ENCODE measurements at places on chromosomes 5 and 9.

GRCh38 chr9:127380479-127380878 is 16.5 kb upstream of the SLC2A8 start:
- DNase-seq = no peak

- no peak for DNase-seq
Measured at GRCh38 chr9:17928228-17928627, 349.4 kb downstream of the SH3GL2 start.

- no peak for DNase-seq
Measured at GRCh38 chr5:66338828-66339227, 194.7 kb downstream of the SREK1 start.

- DNase-seq = no peak
Measured at GRCh38 chr5:146860213-146860893, 18.2 kb downstream of the PPP2R2B start.

DNA sequence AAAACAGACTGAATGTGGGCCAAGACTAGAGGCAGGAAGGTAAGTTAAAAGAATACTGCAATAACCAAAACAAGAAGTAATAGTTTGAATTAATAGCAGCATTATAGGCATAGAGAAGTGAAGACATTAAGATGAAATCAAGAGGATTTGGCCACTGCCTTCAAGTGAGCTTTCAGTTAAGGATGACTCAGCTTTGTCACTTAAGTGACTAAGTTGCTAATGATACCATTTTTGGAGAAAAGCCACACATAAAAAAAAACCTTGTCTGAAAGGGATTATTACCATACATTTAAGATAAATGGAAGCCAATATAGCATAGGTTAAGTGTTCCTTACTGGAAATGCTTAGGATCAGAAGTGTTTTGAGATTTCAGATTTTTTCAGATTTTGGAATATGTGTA is 57.0 kb downstream of the ECPAS start:
- no peak for DNase-seq

GRCh38 chr9:92476962-92477361 is 5.3 kb downstream of the ASPN start:
- no peak for DNase-seq

DNA sequence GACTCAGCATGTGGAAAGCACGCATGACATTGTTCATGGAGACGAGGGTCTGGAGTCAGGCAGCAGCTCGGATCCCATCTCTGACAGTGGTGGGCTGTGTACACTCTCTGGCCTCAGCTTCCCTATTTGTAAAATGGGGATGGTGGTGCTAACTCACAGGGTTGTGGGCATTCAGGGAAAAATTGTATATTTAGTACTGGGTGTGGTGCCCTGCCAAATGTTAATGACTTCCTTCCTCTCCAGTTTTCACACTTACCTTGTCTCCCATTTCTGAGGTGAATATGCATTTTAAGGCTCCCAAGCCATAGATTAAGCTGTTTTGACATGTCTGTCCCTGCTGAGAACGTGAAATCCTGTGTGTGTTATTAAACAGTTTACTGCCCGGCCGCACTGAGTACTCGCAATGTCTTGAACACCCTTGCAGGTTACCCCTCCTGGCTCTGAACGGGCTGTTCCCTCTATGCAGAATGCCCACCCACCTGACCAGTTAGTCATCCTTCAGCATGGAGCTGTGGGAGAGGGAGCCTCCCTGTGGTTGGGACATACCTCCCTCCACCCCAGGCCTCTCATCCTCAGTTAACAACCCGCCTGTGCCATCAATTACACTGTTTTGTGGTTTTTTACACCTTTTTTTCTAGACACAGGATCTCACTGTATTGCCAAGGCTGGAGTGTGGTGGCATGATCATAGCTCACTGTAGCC is 25.8 kb downstream of the TJP2 start:
- no peak for DNase-seq

GRCh38 chr5:60540856-60541805 is 158.8 kb downstream of the DEPDC1B start:
- DNase-seq = no peak

DNA sequence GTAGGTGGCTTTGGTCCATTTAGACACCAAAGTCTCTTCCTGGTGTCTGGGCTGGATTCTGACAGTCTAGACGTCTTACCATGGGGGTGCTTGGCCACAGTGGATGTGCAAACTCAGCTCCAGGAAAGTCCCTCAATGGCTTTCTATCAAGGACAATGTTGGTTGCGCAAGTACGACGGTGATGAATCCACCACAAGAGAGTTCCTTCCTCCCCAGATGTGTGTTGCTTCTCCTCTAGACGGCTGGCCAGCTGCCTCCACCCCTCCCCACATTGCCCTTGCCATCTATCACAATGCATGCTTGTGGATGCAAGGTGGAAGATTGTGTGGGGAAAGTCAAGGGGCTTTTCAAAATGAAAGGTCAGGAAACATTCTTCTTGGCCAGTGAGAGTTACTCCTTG is 89.7 kb upstream of the IRX2 start:
- DNase-seq = no peak

GRCh38 chr5:34930870-34931269 is 1.5 kb downstream of the DNAJC21 start:
- DNase-seq = no peak

- DNase-seq = no peak
Measured at GRCh38 chr9:93467062-93467416, 13.7 kb upstream of the FAM120AOS start.

GRCh38 chr5:159877894-159878448 is 38.3 kb upstream of the ADRA1B start:
- DNase-seq = peak; percentile 21

DNA sequence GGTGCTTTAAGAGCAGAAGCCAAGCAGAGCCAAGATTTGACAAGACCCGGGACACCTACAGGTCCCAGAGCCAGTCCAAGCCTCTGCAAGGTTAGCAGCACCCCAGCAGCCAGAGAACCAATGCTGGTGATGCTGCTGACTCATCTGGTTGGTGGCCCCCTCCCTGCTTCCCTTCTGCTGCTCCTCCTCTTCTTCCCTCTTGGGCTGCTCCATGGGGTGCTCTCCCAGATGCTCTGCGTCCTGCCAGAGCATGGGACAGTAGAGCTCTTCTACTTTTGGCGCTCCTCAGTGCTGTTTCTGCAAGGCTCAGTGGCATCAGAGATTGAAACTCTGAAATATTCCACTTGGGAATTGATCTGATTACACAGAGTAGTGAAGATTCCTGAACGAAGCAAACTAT is 76.1 kb upstream of the SAP30L start:
- no peak for DNase-seq

Measured in DMS79 (cell line).